ENCODE measurements at places on chromosomes 12 and 14.
A peak's percentile ranks its signal among the peaks of the same experiment; 100 is the strongest.

DNA sequence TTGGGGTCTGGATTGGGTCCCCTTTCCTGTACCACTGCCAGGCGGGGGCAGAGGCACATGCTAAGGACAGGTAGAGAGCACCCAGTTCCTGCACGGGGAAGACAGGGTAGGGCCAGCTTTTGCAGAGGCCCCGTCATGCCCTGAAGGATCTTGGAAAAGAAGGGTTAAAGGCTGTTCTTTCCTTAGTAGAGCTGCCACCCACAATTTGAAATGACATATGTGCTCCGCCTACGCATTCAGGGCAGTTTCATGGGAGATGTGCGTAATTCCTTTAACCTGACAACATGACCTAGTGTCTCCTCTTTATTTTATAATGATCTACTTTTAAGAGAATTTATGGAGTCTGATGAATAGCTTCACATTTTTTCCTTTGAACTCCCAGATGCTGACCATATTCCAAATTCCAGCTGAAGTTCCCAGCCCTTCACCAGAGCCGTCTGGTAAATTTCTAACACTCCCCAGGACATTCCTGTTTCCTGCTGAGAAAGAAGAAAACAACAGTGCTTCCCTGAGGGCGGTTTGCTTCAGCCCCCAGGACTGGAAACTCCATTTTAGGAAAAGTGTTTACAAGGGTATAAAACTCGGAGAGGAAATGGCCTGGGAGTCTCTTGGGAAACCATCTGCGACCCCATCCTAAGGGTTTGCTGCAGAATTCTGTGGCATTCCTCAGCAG is 58.9 kb upstream of the PLEKHG3 start:
- H3K27ac ChIP-seq, result peak overlapping the region; percentile 83
- H3K4me3 ChIP-seq, result no peak overlapping the region
- DNase-seq, result peak; percentile 87

GRCh38 chr12:82146740-82147139 is 211.4 kb downstream of the CCDC59 start:
- no peaks in the 10 kb centered on the region for H3K36me3 ChIP-seq
- H3K4me1 ChIP-seq, result no peaks in the 10 kb centered on the region
- no peaks in the 10 kb centered on the region for H3K27me3 ChIP-seq
- no peak overlapping the region for H3K4me3 ChIP-seq

DNA sequence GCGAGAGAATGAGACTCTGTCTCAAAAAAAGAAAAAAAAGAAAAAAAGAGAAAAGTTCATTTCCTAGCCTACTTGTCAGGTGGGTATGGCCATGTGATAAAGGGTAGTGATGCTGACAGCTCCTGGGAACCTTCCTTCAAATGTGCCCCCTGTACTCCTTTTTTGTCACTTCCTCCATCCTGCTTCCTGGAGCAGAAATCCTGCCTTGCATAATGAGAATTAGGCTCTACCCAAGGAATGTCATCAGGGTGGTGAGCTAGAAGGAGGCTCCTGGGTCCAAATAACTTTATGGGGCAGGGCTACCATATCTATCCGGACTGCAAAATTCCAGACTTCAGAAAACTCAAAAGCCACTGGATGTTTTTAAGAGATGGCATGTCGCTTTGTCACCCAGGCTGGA is 27.8 kb upstream of the FBXO34 start:
- H3K36me3 ChIP-seq, result no peaks in the 10 kb centered on the region
- DNase-seq, result no peak

DNA sequence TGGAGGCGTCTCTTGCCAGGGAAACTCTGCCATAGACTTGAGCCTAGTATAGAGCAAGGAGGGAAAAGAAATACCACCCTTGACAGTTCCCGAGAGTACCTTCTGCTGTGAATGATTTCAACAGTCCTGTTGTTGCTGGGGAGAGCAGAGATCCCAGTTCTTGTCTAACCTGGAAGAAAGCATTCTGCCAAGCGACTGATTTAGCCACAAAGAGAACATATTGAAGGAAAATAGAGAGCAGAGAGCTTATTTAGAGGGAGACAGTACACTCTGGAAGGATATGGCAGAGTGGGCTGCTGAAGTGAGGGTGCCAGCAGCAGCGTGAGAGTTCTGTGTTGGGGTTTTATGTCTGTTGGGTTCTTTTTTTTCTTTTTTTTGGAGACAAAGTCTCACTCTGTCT is 966.9 kb upstream of the TMEM132C start:
- DNase-seq, result no peak
- no peaks in the 10 kb centered on the region for H3K4me1 ChIP-seq
- no peak overlapping the region for H3K27ac ChIP-seq
- H3K36me3 ChIP-seq, result no peaks in the 10 kb centered on the region
- no peak overlapping the region for H3K4me3 ChIP-seq

- no peak overlapping the region for H3K27ac ChIP-seq
- peaks cover 4% of the 10 kb centered on the region for H3K36me3 ChIP-seq
- DNase-seq, result peak; percentile 41
- H3K4me1 ChIP-seq, result peaks cover 4% of the 10 kb centered on the region
- no peak overlapping the region for H3K4me3 ChIP-seq
- no peaks in the 10 kb centered on the region for H3K27me3 ChIP-seq
Measured at GRCh38 chr14:73223049-73223448, 14.3 kb upstream of the PAPLN start.

GRCh38 chr12:85955127-85955526 is 81.0 kb downstream of the NTS start:
- H3K4me3 ChIP-seq, result no peak overlapping the region
- no peaks in the 10 kb centered on the region for H3K27me3 ChIP-seq
- DNase-seq, result peak; percentile 42
- H3K4me1 ChIP-seq, result no peaks in the 10 kb centered on the region

DNA sequence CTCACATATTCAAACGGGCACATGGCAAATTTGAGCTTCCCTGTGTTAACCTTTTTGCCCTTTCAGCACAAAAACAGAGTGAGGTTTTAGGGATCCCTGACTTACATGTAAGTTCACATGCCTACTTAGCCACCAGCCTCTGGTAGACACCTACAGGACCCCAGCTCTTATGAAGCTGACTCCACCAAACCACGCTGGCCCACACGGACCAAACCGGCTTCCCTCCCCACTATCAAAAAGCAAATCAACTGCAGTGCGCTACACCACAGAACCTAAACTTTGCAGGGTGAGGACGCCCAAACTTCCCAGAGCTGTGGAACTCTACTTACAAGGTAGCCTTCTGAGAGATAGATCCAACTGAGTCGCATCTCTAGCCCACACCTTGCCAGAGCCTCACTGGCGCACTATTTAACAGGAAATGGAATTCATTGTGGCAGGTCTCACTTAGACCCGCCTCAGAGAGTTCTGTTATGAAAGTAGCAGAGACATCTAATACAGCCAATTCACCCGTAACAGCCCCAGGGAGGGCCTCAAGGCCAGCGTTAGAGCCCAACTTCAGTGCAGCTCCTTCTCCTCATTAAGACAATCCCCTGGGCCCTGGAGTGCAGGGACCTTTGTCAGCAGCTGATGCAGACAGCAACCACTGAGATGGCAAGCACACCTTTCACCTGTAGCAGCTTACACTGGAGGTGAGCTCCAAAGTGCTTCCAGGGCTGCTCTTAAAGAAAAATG is 49.2 kb downstream of the SH2B3 start:
- peaks cover 2% of the 10 kb centered on the region for H3K4me1 ChIP-seq
- no peaks in the 10 kb centered on the region for H3K27me3 ChIP-seq
- no peak overlapping the region for H3K27ac ChIP-seq
- peaks cover 30% of the 10 kb centered on the region for H3K36me3 ChIP-seq
- H3K4me3 ChIP-seq, result no peak overlapping the region

- H3K36me3 ChIP-seq, result no peaks in the 10 kb centered on the region
- no peaks in the 10 kb centered on the region for H3K4me1 ChIP-seq
- no peak for DNase-seq
- H3K27ac ChIP-seq, result no peak overlapping the region
Measured at GRCh38 chr12:130557886-130558765, 158.0 kb downstream of the RIMBP2 start.

DNA sequence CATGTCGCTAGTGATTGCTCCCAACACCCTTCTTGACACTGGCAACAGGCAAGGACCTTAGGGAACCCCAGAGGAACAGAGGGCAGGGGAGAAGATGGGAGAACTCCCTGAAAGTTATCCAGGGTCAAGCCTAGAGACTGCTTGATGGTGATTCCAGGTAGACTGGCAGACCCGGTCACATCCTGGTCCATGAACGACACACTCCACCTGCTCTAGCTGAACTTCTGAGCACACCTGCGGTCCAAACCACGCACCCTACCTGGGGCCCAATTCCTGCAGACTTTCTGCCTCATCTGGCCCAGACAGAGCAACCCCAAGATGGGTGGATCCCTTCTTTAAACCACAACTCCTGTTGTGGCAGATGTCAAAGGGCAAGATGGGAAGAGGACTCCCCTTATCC is 34.2 kb downstream of the NCKAP5L start:
- no peak overlapping the region for H3K4me3 ChIP-seq
- peaks cover 9% of the 10 kb centered on the region for H3K36me3 ChIP-seq
- H3K27me3 ChIP-seq, result no peaks in the 10 kb centered on the region

- no peak overlapping the region for H3K4me3 ChIP-seq
- no peaks in the 10 kb centered on the region for H3K27me3 ChIP-seq
- DNase-seq, result no peak
- peak overlapping the region; percentile 8 for H3K27ac ChIP-seq
- H3K36me3 ChIP-seq, result no peaks in the 10 kb centered on the region
Measured at GRCh38 chr14:103543721-103544387, 14.9 kb downstream of the TRMT61A start.

GRCh38 chr12:96048393-96048969 is 13.1 kb upstream of the LTA4H start:
- H3K36me3 ChIP-seq, result no peaks in the 10 kb centered on the region
- H3K4me1 ChIP-seq, result peaks cover 8% of the 10 kb centered on the region
- H3K27ac ChIP-seq, result no peak overlapping the region
- H3K27me3 ChIP-seq, result no peaks in the 10 kb centered on the region
- no peak for DNase-seq
- no peak overlapping the region for H3K4me3 ChIP-seq

GRCh38 chr12:125090437-125090836 is 25.2 kb downstream of the AACS start:
- no peak for DNase-seq
- H3K4me1 ChIP-seq, result peaks cover 6% of the 10 kb centered on the region
- no peak overlapping the region for H3K4me3 ChIP-seq
- H3K27ac ChIP-seq, result no peak overlapping the region

GRCh38 chr14:20797164-20797563 is 5.5 kb downstream of the RNASE1 start:
- no peaks in the 10 kb centered on the region for H3K36me3 ChIP-seq
- H3K4me1 ChIP-seq, result no peaks in the 10 kb centered on the region
- no peak overlapping the region for H3K4me3 ChIP-seq
- DNase-seq, result no peak

- H3K4me1 ChIP-seq, result no peaks in the 10 kb centered on the region
- H3K36me3 ChIP-seq, result no peaks in the 10 kb centered on the region
- H3K4me3 ChIP-seq, result no peak overlapping the region
Measured at GRCh38 chr12:132450418-132451171, 39.4 kb upstream of the FBRSL1 start.

GRCh38 chr12:103773109-103773910 is 67.7 kb downstream of the NT5DC3 start:
- H3K27ac ChIP-seq, result no peak overlapping the region
- peaks cover 6% of the 10 kb centered on the region for H3K36me3 ChIP-seq
- DNase-seq, result peak; percentile 36
- no peaks in the 10 kb centered on the region for H3K4me1 ChIP-seq

- no peak for DNase-seq
- H3K4me3 ChIP-seq, result no peak overlapping the region
- H3K27me3 ChIP-seq, result no peaks in the 10 kb centered on the region
- H3K27ac ChIP-seq, result no peak overlapping the region
- H3K4me1 ChIP-seq, result peaks cover 20% of the 10 kb centered on the region
Measured at GRCh38 chr14:24235804-24236688, 3.3 kb downstream of the GMPR2 start.

DNA sequence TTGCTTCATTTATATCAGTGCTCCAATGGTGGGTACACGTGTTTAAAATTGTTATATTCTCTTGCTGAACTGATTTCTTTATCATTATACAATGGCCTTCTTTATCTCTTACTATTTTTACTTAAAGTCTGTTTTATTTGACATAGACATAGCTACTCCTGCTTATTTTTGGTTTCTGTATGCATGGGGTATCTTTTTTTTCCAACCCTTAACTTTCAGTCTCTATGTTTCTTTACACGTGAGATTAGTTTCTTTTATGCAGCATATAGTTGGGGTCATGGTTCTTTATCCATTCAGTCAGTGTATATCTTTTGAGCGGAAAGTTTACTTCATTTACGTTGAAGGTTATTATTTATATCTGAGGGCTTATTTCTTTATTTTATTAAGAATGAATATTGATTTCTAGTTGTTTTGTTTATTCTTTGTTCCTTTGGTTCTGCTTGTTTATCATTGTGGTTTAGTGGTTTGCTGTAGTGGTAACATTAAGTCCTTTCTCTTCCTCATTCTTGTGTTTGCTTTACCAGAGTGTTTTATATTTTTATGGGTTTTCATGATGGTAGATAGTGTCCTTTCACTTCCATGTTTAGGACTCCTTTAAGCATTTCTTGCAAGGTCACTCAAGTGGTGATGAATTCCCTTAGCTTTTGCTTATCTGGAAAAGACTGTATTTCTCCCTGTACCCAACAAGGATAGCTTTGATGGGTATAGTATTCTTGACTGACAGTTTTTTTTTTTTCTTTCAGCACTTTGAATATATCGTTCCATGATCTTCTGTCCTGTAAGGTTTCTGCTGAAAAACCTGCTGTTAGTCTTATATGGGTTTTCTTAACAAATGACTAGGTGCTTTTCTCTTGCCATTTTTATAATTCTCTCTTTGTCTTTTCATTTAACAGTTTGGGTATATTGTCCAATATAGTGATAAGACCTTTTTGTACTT is 38.3 kb upstream of the FAR2 start:
- no peaks in the 10 kb centered on the region for H3K36me3 ChIP-seq
- H3K4me3 ChIP-seq, result no peak overlapping the region
- H3K4me1 ChIP-seq, result no peaks in the 10 kb centered on the region
- no peak for DNase-seq

Measured in fibroblast of lung (primary cell).